Natural killer cell treated with Interleukin-12 subunit alpha and Interleukin-12 subunit beta and Interleukin-15 and Interleukin-18, amount 100 ng/mL, for 72 hours (primary cell): ENCODE measurements at places on chromosomes 3 and 15. TPM values are rescaled to one million over a fixed set of nuclear protein-coding genes. Genes with fewer than 3 reads are reported as not detected.

DNA sequence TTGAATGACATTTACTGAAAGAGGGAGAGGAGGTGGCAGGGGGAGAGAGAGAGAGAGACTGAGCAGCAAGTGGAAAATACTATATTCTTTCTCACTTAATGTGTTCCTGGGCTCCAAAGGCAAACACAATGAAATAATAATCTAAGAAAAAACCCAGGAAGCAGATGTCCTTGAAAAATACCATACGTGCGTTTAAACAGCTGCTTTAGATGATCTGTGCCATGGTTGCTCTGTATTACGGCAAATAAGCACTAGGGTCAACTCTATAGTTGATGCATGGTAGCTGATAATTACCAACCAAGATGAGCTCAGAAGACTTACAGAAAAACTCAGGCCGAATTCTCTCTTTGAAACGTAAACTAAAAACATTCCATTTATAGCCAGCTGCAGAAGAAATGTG lies 410.3 kb upstream of the TBL1XR1 start:
- DNase-seq, result no peak
- H3K27ac ChIP-seq, result no peak overlapping the region
- no peak overlapping the region for H3K4me3 ChIP-seq
- H3K27me3 ChIP-seq, result no peaks in the 10 kb centered on the region

DNA sequence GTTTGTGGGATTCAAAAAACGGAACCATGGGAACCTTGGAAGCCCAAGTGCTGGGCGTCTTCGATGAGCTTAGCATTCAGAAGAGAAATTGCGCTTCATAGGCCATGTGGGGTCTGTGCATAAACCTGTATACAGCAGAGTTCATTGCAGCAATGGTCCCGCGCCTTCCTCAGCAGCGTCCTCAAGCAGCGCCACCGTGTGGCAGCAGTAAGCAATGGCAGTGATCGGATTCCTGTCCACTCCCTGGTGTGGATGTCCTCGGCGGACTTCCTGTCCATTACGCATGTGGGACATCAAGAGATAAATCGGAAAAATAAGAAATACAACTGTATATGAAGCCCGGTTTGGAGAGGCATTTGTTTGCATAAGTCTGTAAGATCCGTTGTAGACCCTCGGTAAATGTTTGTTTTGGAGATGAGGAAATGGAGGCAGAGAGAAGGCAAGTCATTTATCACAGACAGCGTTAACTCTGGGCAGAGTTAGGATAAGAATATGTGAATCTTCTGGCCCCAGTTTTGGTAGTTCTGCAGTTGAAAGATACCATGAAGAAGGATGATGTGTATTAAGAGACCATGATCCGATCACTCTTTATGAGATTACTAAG lies 57.7 kb downstream of the CNTN4 start:
- no peak for DNase-seq
- no peaks in the 10 kb centered on the region for H3K27me3 ChIP-seq
- H3K36me3 ChIP-seq, result no peaks in the 10 kb centered on the region

DNA sequence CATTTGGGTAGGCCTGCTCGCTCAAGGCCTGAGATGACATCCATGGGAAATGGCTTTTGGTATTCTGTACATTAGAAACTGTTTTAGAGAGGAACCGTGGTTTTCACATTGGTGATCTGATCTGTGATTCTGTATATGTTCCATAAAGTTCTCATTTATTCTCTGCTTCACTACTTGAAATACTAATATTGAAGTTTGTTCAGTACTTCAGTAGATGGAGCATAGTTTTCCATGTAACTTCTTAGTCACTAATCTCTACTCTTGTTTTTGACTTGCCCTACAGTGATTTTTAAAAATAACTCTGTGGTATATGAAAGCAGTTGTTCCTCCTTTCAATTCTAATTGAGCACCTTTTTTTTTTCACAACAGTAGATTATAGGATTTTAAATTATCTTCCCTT lies 66.5 kb downstream of the MBNL1 start:
- no peak for DNase-seq
- peaks cover 61% of the 10 kb centered on the region for H3K4me1 ChIP-seq
- peaks cover 13% of the 10 kb centered on the region for H3K36me3 ChIP-seq
- H3K4me3 ChIP-seq, result no peak overlapping the region

GRCh38 chr3:171774521-171774920 lies 35.8 kb downstream of the PLD1 start:
- H3K4me1 ChIP-seq, result peaks cover 18% of the 10 kb centered on the region
- no peaks in the 10 kb centered on the region for H3K27me3 ChIP-seq
- no peak overlapping the region for H3K4me3 ChIP-seq
- H3K36me3 ChIP-seq, result no peaks in the 10 kb centered on the region
- DNase-seq, result no peak

The ECE2 gene
- not detected for total RNA-seq

The RPL14 gene
- total RNA-seq, result 1,386 TPM

DNA sequence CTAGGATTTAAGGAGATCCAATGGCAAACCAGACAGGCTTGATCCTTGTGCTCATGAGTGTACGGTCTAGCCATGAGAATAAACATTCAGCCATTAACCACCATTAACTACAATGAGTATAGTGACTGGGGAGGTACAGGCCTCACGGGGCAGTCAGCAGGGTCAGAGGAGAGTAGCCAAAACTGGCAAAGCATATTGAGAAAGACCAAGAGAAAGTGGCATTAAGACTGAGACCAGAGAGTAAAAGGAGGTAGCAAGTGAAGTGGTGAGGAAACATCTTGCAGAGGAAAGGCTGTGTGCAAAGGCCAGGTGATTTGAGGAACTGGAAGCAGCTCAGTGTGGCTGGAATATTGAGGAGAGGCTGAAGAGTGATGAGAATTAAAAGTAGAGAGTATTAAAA lies 407.2 kb upstream of the LMCD1 start:
- no peak overlapping the region for H3K27ac ChIP-seq
- no peaks in the 10 kb centered on the region for H3K4me1 ChIP-seq
- no peaks in the 10 kb centered on the region for H3K27me3 ChIP-seq
- no peak overlapping the region for H3K4me3 ChIP-seq
- no peaks in the 10 kb centered on the region for H3K36me3 ChIP-seq

The CATSPER2 gene
- 10.3 TPM for total RNA-seq

The FAM81A gene
- not detected for total RNA-seq

DNA sequence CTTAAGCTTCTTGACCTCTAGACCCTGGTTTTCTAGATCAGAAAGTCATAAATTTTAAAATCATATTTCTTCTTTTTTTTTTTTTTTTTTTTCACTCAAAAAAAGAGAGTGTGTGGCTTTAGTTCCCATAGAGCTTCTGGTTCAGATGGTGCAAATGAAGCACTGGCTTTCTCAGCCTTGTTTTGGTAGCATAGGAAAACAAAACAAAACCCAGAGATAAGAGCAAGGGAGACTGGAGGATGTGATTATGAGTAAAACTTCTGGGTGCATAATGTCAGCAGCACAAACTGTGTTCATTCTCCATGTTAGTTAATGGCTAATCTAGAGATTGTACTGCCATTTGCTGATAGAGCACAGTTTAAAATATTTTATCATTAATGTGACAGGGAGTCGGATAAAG lies 55.4 kb downstream of the RARB start:
- no peaks in the 10 kb centered on the region for H3K4me1 ChIP-seq
- H3K27me3 ChIP-seq, result peaks cover 14% of the 10 kb centered on the region
- H3K27ac ChIP-seq, result no peak overlapping the region
- no peak overlapping the region for H3K4me3 ChIP-seq
- DNase-seq, result no peak

DNA sequence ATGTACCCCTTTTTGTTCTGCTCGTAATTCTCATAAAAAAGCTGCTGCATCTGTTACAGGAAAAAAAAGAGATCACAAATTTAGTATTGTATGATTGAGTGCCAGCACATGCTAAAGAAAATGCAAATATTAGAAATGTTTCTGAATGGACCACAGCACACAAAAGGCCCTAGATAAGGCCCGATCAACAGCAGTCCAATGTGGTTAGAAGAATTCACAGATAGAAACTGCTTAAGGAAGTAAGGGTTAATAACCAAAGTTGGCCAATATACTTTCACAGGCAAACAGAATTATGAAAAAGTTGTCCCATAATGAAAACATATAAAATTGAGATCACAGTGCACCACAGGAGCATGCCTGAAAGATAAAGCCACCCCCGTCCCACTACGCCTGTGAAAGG lies 72.9 kb downstream of the CHSY1 start:
- no peak overlapping the region for H3K27ac ChIP-seq
- H3K27me3 ChIP-seq, result no peaks in the 10 kb centered on the region
- DNase-seq, result no peak
- peaks cover 22% of the 10 kb centered on the region for H3K36me3 ChIP-seq

- no peaks in the 10 kb centered on the region for H3K36me3 ChIP-seq
- H3K4me1 ChIP-seq, result peaks cover 35% of the 10 kb centered on the region
- H3K27ac ChIP-seq, result peak overlapping the region; percentile 22
- H3K27me3 ChIP-seq, result no peaks in the 10 kb centered on the region
Measured at GRCh38 chr3:186239321-186239720, 122.7 kb downstream of the DGKG start.

GRCh38 chr15:41337047-41337446 lies 4.4 kb downstream of the NUSAP1 start:
- no peak for DNase-seq
- H3K4me1 ChIP-seq, result peaks cover 34% of the 10 kb centered on the region
- no peak overlapping the region for H3K4me3 ChIP-seq
- no peak overlapping the region for H3K27ac ChIP-seq

DNA sequence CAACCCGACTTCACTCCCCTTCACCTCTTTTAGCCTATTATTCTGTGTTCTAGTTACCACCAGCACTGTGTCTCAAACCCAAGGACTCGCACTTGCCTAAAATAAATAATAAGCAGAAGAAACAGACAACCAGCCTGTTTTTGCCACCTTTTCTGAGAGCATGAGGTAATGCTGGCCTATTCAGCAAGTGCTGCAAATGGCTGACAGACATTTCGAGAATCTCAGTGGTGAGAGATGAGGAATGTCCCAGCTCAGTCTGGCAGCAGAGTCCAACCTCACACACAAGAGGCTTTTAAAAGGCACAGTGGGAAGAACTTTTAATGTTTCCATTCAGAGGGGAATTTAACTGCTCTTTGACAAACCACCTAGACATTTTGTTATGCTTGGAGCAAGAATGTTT lies 143.3 kb upstream of the GMNC start:
- no peaks in the 10 kb centered on the region for H3K4me1 ChIP-seq
- H3K4me3 ChIP-seq, result no peak overlapping the region
- no peaks in the 10 kb centered on the region for H3K27me3 ChIP-seq
- H3K27ac ChIP-seq, result no peak overlapping the region

- no peaks in the 10 kb centered on the region for H3K4me1 ChIP-seq
- peaks cover 48% of the 10 kb centered on the region for H3K27me3 ChIP-seq
- H3K36me3 ChIP-seq, result no peaks in the 10 kb centered on the region
- no peak for DNase-seq
- no peak overlapping the region for H3K27ac ChIP-seq
- H3K4me3 ChIP-seq, result no peak overlapping the region
Measured at GRCh38 chr15:29765898-29766527, 56.3 kb downstream of the TJP1 start.

The TIPARP gene
- total RNA-seq, result 35.9 TPM

DNA sequence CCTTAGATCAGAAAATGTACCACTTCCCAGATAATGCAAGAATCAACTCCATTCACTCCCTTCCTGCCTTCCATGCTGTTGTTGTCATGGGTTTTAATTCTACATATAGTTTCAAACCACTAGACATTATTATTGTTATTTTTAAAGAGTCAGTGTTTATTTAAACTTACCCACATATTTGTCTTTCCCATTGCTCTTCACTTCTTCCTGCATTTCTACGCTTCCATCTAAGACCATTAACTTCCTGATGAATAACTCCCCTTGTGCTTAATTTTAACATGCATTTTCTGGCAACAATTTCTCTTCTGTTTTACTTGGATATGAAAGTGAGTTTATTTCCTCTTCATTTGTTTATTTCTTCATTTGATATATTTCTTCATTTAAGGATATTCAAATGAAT lies 127.1 kb upstream of the FHIT start:
- no peak overlapping the region for H3K27ac ChIP-seq
- DNase-seq, result no peak
- H3K4me3 ChIP-seq, result no peak overlapping the region
- peaks cover 4% of the 10 kb centered on the region for H3K4me1 ChIP-seq
- no peaks in the 10 kb centered on the region for H3K36me3 ChIP-seq
- peaks cover 9% of the 10 kb centered on the region for H3K27me3 ChIP-seq

DNA sequence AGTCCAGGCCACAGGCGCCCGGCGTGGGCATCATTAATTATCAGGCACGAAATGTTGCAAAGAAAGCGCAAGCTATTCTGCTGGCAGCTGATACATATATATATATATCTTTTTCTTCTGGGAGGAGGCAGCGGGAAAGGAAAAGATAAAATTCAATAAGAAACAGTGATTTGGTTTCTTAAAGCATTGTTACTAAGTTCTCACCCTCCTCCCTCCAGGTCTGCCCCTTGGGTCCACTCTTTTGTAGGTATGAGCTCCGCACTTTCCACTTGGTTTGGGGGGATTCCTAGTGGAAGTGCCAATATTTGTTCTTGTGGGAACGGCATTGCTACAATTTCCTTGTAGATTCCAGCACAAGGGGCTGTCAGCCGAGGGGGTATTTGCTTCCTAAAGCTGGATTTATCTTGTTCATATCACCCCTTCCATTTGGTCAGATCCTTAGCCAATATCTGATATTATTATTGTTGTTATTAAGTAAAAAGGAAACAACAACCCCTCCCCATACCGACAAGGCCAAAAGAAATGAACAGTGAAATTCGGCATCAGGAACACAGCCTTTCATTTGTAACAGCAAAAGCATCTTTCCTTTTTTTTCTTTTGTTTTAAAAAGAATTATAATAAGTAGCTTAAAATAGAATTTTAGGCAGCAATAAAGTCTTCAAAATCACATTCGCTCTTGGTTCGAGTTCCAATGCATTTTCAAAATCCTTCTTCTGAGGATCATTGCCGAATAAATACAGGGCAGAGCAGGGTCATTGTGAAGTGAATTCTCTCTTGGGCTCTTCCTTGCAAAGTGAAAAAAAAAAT lies 15.6 kb downstream of the ZIC1 start:
- H3K27ac ChIP-seq, result no peak overlapping the region
- DNase-seq, result no peak
- H3K36me3 ChIP-seq, result peaks cover 4% of the 10 kb centered on the region
- peaks cover 23% of the 10 kb centered on the region for H3K27me3 ChIP-seq
- no peaks in the 10 kb centered on the region for H3K4me1 ChIP-seq
- no peak overlapping the region for H3K4me3 ChIP-seq

The TMEM212 gene
- not detected for total RNA-seq

The THBS1 gene
- total RNA-seq, result 0.38 TPM

The IGSF11 gene
- 0.33 TPM for total RNA-seq

- no peaks in the 10 kb centered on the region for H3K27me3 ChIP-seq
- no peak overlapping the region for H3K27ac ChIP-seq
- no peak for DNase-seq
- H3K4me1 ChIP-seq, result peaks cover 48% of the 10 kb centered on the region
Measured at GRCh38 chr15:57085267-57085666, 166.8 kb downstream of the TCF12 start.

DNA sequence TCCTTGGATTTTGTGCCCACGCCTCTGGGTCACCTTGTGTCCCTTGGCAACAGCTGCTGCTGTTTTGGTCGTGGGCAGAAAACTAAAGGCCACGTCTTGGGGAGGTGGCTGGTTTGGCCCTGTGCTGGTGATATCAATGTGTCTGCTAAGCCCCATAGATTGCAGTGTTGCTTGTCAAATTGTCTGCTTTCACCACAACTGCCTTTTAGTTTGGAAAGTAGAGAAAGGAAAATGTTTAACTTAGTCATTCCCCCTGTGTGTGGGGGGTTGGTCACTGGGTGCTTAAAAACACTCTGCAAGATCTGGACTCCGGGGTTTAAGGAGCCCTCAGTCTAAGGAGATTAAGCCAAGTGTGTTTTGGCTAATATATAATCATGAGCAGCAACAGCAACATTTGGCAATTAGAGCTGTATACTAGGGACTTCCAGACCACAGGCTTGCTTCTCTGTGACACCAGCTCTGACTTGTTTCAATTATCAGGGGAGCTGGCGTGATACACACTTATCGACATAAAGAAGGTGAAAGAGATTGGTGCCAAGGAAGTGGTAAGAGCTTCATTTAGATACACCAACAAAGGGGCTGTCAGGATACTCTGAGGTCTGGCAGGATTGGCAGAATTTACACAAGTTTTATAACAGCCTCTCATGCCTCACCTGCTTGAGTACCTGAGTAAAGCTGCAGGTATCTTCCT lies 3.5 kb downstream of the SMAD3 start:
- no peak for DNase-seq
- no peaks in the 10 kb centered on the region for H3K36me3 ChIP-seq
